CD4-positive, CD25-positive, alpha-beta regulatory T cell (primary cell): ENCODE measurements at places on chromosomes 6 and 20.

DNA sequence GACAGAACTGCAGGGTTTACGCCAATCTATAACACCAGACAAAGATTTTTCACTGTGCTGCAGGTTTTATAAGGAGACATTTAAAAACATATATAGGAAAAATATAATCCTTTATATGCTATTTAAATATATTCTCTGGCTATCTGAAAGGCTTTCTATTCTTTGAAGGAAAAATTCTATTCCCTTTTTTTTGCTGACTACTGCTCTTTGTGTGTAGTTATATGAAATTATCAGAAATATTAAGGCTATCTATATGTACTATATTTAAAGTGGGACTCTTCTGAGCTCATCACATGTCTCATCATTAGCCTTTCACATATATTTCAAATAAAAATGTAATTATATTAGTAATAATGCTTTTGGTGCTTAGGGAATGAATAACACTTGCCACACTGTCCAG, 930.7 kb downstream of the EYS start:
- no peaks in the 10 kb centered on the region for H3K27me3 ChIP-seq
- no peak overlapping the region for H3K27ac ChIP-seq
- H3K4me1 ChIP-seq: no peaks in the 10 kb centered on the region
- no peak for DNase-seq
- no peaks in the 10 kb centered on the region for H3K36me3 ChIP-seq

DNA sequence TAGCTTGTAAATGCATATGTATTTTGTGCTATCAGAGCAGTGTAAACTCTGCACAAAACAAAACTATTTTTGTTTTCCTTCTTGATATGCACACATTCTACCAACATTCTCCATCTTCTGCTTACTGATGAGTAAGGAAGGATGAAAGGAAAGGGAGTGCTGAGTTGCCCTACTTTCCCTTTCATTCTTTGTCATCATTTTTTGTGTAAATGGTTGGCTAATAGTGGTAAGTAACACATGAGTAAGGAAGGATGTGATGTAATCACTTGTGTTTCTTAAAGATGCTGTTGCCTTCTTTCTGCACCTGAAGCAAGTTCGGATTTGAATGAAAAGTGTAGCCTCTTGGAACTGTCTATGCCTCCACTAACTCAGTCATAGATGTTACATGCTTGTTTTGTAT, 4.6 kb upstream of the REV3L start:
- no peaks in the 10 kb centered on the region for H3K27me3 ChIP-seq
- no peaks in the 10 kb centered on the region for H3K36me3 ChIP-seq
- H3K4me3 ChIP-seq: peak overlapping the region; percentile 58
- H3K4me1 ChIP-seq: peaks cover 34% of the 10 kb centered on the region

DNA sequence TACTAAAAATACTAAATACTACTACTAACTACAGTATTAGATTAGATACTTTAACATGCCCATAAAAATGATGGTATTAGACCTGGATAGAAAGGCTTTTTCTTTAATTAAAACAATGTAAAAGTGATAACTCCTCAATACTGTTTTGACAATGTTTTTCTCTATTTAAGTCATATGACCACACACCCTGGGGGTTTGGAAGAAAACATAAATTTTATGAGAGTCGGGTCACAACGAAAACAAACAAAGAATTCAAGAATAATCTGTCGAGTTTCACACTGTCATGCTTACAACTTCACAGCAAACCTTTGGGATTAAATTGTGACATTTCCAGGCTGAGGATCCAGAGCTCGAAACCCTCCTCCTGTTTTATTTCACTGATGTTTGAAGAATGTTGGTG, 107.4 kb upstream of the SOX4 start:
- no peak overlapping the region for H3K4me3 ChIP-seq
- no peaks in the 10 kb centered on the region for H3K36me3 ChIP-seq
- H3K27me3 ChIP-seq: peaks cover 6% of the 10 kb centered on the region
- H3K4me1 ChIP-seq: no peaks in the 10 kb centered on the region

GRCh38 chr6:18493382-18493891, 106.3 kb downstream of the RNF144B start:
- DNase-seq: no peak
- no peak overlapping the region for H3K27ac ChIP-seq
- peaks cover 7% of the 10 kb centered on the region for H3K27me3 ChIP-seq
- H3K36me3 ChIP-seq: no peaks in the 10 kb centered on the region

DNA sequence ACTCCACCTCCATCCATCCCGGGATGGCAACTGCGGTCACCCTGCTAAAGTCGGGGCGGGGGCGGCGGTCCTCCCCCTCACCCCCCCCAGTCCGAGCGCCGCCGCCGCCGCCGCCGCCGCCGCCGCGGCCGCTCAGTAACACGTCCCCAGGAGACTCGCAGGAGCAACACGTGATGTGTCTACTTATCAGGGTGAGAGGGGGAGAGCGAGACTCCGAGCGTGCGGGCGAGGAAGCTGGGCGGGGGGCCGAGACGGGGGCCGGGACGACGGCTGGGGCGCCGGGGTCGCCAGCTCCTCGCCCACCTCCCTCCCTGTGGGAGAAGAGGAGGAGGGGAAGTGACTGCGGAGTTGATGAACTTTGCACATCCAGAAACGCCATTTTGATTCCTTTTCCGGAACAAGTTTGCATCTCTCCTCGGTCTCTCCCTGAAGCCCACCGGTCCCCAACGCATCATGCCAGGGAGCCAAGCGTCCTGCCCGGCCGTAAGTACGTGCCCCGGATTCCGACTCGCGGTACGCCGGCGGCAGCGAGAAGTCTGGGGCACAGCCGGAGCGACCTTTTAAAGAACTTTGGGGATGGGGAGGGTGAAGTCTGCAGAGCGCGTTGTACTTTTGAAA, at the start of gene RREB1:
TSS of gene RREB1 (plus strand) at position 384 of the 618 bp plus-strand sequence. CDS start 73,951 bp downstream, outside the sequence.
- no peaks in the 10 kb centered on the region for H3K27me3 ChIP-seq
- peak within 1 kb of the TSS; percentile 68 for H3K27ac ChIP-seq
- peak within 1 kb of the TSS; percentile 84 for H3K4me3 ChIP-seq
- H3K4me1 ChIP-seq: peaks cover 38% of the 10 kb centered on the region
- peak; percentile 49 for DNase-seq

GRCh38 chr6:73388433-73388799, 6.2 kb upstream of the DDX43 start:
- peak overlapping the region; percentile 82 for H3K4me3 ChIP-seq
- H3K4me1 ChIP-seq: peaks cover 9% of the 10 kb centered on the region
- no peak for DNase-seq
- no peak overlapping the region for H3K27ac ChIP-seq
- H3K36me3 ChIP-seq: no peaks in the 10 kb centered on the region
